ENCODE measurements at places on chromosomes 3 and 15.

GRCh38 chr3:122628567-122628966 is 51.1 kb downstream of the PARP15 start:
- no peak for DNase-seq

GRCh38 chr15:47721676-47722075 is 4.4 kb downstream of the SEMA6D start:
- no peak for DNase-seq

DNA sequence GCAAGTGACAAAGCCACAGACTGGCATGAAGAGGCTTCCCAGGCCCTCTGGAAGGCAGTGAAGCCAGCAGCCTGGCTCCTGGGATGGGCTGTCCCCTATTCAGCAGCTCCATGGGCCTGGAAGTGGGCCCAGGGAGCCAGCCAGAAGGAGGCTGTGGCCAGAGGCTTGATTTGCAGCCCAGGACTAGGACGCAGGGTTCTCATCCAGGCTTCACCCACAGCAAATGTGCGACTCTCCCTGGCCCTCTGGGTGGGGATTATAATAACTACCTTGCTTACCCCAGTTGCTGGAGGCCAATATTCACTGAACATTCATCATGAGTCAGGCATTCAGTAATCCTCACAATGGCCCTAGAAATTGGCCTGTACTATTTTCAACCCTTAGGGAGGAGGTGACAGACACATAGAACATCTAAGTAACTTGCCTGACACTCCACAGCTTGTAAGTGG is 24.6 kb upstream of the SRP14 start:
- DNase-seq, result no peak

DNA sequence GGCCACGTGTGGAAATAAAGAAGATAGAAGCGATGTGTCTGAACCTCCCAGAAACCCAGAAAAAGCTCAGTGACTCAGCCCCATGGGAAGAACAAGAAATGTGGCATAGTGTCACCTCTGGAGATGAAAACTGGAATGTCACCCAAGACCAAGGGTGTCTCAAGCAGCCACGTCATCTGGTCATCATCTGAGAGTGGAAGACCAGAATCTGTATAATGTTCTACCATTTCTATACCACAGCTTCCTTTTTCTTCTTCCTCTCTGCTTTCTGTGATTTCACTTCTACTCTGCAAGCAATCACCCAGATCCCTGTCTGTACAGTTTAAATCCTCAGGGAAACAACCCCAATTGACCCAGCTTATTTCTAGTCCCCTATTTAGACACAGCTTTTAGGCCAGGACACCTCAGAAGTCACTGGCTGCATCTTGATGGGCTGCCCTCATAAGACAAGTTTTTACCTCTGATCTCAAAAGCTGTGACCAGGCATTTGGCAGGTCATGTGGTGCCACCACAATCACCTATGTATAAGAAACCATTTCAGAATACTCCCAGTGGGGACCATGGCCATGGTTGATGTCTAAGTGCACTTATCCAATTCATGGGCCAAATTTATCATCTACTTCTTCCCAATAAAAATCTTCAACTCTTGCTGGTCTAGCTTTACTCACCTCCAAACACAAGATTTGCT is 278.5 kb upstream of the UMPS start:
- DNase-seq, result no peak

GRCh38 chr3:175355801-175356335 is 496.7 kb downstream of the NAALADL2 start:
- DNase-seq, result no peak

DNA sequence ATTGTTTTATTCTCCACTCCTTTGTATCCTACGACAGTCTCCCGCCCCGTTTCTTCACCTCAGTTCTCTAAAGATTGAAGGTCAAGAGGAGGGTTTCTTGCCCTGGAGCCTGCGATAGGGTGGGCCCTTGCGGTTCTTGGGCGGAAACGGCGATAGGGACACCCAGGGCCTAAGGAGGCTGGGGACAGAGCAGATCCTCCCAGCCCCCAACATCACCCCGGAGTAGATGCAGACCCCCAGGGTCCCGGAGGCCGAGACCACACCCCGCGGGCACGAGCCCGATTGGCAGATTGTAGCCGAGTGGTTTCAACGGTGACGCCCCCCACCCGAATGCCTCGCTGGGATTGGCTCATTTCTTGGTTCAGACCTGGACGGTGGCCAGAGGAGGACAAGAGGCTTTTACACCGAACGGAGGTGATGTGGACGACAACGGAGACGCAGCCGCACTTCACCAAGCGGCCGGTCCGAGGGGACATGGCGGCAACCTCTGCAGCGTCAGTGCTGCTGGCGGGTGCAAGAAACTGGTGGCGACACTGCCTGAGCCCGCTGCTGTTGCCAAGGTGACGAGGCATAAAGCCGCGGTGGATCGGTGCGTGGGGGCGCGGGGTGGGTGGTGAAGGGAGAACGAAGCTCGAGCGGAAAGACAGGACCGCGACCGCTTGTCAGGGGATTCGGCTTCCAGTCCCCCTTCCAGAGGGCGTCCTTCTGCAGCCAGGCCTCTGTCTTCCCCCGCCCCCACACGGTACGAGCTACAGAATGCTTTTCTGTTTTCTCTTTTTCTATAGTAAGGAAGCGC is 19.0 kb upstream of the MCF2L2 start:
- peak; percentile 49 for DNase-seq

DNA sequence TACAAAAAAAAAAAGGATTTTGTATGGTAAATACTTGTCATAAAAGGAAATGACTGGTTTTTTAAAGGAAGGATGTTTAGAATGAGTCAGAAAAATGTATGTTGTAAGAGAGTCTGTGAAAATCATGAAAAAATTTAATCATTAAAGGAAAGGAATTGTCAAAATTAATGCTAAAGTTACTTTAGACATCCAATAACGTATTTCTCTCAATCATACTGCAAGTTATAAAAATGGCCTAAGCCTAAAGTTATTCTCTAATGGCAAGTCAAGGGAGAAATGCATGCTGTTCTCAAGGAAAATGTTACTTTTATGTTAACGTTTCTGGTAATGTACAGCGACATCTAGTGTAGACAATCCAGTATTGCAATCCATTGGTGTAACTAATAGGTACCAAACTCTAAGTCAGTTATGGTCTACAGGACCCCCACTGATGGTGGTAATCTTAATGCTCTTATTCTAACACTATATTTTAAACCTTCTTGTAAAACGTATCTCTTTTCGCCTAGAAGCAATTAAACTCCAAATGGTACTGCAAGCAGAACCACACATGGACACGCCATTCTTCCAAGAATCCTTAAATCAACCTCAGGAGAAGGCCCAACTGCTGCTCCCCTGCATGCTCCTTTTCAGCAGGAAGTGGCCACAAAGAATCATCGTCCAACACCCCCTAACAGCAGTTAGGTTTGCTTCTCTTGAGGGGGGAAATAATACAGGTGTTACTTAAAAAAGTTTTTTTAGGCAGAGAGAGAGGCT is 35.2 kb downstream of the NCEH1 start:
- DNase-seq, result no peak

DNA sequence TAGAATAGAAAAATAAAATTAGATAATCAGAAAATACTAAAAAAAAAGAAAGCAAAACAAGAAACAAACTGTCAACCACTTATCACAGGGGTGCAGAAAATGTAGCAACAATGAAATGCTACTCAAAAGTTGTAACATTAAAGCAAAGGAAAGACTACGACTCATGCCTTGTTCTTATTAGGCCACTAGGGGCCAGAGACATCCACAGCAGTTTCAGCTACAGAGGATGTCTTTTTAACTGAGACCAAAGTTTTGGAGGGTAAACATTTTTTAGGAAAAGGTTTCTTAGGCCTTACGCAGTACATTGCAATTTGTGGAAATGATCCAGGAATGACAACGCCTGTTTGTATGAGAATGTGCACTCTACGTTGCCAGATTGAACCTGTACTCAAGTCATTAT is 15.4 kb upstream of the CADM2 start:
- no peak for DNase-seq

DNA sequence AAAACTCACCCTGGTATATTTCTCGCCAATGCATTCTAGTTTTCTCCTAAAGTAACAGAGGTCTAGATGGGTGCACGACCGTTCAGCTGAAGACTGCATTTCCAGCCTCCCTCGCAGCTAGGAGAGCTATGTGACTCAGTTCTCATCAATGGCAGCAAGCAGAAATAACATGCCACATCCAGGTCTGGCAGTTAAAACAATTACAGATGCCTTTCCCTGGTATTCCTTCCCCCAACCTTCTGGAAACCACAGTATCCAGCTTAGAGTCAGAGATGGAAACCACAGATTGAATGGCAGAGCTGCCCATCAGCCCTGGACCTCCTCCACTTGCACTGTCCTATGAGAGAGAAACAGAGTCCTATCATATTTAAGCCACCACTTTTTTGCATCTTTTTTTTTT is 4.8 kb downstream of the HAPLN3 start:
- DNase-seq, result no peak

DNA sequence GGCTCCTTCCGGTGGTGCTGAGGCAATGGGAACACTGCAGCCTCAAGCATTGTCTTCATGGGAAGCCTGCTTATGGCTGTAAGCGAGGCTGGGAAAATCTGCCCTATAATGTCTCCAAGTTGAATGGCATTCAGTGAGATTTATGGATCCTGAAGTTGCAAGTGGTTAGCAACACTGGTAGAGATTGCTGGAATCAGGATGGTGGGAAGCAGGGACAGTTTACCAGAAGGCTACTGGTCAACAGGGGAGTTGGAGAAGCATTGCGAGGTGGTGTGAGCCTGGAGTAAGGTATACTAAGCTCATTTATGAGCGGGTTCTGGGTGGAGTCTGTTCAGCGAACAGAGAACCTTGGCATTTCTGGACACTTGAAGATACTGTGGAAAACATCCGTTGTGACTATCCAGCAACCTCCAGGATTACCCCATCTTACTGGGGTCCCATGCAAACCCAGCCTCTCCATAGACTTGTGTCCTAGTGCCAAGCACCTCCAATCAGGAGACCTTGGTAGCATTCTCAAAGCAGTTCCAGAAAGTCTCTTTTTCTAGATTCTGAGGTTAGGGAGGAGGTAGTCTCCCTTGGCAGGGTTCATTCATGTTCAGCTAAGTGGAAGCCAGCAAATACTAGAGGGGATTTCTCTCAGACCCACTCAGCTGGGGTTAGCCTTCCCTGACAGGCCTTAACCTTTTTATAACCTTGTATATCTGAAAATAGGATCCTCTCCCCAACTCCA is 7.3 kb downstream of the RPSA start:
- no peak for DNase-seq

GRCh38 chr3:12681943-12682390 is 18.1 kb upstream of the RAF1 start:
- DNase-seq, result no peak
